Left ventricle myocardium inferior (tissue), 1 donor: ENCODE measurements at places on chromosomes 11 and 22.
A peak's percentile ranks its signal among the peaks of the same experiment; 100 is the strongest.

- no peak for DNase-seq
Measured at GRCh38 chr11:35623621-35624168, 5.4 kb downstream of the FJX1 start.

DNA sequence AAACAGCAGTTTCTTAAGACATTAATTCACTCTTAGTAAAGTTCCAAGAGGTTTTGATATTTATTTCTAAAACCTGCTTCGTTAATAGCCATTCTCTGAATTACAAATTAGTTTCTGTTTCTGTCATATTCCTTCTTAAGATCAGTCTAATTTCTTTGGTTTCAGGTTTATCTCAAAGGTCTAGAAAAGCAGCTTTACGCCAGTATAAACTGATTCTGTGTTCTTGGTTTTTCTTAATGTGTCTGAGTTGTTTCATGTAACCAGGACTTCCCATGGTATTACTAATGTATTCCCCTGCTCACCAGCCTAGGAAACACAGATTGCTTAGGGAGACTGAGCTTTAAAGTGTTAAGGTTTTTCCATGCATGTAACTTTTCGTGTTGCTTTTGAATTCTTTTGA, 6.8 kb upstream of the ACY3 start:
- no peak for DNase-seq

DNA sequence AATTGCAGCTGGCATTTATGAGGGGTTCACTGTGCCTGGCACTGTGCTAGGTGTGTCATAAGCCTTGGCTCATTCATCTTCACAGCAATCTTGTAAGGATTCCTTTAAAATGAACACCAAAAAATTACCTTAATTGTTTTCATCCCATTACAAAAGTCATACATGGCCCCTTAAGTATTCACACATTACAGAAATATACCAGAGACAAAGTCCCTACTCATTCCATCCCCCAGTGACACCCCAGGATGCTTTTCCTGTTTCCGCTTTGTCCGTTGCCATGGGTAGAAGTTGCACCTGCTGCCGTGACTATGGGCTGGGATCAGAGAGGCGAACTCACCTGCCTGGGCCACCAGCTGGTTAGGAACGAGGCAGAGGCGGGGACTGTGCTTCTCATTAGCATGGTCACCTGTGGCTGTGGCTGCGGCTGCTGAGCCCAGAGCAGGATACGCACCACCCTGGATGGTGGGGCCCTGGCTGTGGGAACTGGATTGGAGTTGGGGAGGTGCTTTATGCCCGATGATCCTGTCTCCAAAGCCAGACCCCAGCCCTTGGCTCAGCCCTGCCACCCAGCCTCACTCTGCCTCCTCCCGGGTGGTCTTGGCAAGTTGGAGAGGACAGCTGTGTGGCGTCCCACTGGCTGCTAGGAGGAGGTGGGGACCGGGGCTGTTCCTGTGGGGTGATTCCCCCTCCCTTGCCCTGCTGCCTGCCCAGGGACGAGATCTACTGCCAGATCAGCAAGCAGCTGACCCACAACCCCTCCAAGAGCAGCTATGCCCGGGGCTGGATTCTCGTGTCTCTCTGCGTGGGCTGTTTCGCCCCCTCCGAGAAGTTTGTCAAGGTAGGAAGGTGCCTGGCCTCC, 60.8 kb downstream of the MYO7A start:
- no peak for DNase-seq

- DNase-seq, result no peak
Measured at GRCh38 chr11:127224276-127224675, 223.7 kb upstream of the KIRREL3 start.

- DNase-seq, result peak; percentile 69
Measured at GRCh38 chr11:126186025-126186698, 25.3 kb downstream of the RPUSD4 start.

DNA sequence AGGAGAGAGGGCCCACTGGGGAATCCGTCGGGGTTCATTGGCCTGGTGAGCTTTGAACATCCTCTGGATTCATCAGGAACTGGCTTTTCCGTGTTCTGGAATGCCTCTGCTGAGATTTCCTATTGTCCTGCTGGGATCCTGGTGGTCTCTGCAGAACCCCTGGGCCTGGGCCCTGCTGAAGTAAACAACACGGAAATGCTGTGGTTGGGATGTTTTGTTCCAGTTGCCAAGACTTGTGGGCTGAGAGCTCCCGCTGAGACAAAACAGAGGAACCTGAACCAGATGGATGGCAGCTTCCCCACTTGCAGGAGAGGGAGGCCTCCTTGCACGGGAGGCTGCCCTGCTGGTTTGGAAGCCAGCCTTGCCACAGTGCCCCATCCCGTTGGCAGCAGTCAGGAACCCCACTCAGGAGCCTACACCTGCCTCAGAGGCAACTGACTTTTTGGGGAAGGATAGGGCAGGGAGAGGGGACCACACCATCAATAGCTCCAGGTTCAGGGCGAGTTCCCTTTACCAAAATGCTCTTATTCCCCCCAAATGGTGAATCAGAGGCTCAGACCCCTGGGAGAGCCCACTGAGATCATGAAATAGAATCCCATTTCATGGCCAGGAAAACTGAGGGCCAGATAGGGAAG, 60.7 kb downstream of the LRRC32 start:
- DNase-seq, result no peak

DNA sequence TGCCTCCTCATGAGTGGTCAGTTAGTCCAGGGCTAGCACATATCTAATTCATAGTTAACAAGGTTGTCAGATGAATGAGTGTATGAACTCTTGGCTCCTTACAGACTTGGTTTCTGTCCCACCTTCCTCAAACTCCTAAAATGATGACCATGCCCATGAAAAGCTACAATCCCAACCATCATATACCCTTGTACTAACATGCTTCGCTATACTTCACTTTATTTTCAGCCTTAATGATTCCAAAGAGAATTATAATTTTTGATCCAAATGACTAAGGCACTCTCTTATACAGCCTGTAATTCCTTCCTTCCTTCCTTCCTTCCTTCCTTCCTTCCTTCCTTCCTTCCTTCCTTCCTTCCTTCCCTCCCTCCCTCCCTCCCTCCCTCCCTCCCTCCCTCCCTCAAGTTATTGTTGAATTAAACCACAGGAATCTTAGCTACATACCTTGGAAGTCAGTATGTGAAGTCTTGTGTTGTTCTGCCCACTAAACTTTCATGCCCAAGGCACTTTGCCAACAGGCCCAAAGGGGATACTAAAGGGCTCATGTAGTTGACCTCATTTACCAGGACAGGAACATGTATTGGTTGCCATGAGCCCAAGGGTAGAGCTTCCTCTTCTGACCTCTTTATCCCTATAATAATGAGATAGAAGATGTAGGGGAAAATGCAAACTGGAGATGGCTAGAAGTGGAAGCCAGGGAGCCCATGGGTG, 37.4 kb downstream of the CALCA start:
- no peak for DNase-seq

GRCh38 chr22:27745809-27746208, 55.7 kb downstream of the MN1 start:
- no peak for DNase-seq

GRCh38 chr22:41913842-41914534, 886 bp downstream of the SHISA8 start:
- no peak for DNase-seq
